COLO829 (cell line): ENCODE measurements at places on chromosomes 12 and 14.

GRCh38 chr12:79364197-79364596, 326.6 kb downstream of the PAWR start:
- DNase-seq: no peak

- DNase-seq: peak; percentile 59
These were observed at the start of gene IFT43 for GRCh38 chr14:75985618-75986438. Gene IFT43 (plus strand): TSS chr14:75985763. CDS start chr14:75985787, 24 bp downstream.

DNA sequence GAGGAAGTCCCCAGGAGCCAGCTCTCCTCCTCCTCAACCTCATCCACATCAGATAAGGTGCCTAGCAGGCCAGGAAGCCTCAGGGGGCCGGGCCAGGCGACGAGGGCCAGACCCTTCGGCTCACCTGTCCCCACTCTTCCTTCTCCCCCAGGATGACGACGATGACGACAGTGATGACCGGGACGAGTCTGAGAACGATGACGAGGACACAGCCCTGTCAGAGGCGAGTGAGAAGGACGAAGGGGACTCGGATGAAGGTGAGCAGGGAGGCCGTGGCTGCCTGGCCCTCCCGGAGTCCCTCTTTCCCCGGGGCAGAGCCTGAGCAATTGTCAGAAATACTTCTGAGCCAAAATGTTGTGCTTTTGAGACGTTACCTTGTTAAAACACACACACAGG, 13.8 kb downstream of the SETD1B start:
- DNase-seq: no peak

GRCh38 chr14:24243336-24243836, 963 bp upstream of the TINF2 start:
- DNase-seq: no peak

DNA sequence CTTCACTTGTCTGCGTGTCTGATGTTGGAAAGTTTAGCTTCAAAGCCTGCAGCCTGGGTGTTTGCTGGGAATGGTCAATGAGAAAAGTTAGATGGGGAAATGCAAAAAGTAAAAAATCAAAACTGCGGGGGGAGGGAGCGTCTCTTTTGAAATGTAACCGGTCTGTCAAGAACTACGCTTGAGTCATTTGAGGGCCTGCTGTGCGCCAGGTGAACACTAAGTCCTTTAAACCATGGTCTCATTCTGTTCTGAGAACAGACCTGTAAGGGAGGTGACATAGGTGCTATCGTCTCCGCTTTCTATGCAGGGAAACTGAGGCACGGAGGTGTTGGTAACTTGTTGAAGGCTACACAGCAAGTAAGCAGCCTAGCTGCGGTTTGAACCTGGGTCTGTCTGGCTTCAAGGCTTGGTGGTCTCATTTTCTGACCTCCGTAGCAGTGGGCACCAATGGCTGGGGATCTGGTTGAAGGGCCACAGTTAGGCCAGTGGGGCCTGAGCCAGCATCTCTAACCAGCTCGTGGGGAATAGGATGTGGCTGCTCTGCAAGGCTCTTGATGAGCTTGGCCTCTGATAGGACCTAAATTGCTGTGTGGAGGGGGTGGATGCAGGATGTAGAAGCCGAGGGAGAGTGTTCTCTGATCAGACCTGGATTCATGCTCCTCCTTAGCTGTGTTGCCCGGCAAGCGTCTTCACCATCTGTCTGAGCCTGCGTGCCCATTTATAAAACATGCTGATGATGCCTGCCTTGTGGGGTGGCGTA, 41.5 kb downstream of the KCTD10 start:
- no peak for DNase-seq

- no peak for DNase-seq
These were observed 109.2 kb downstream of the IGF1 start for GRCh38 chr12:102371165-102371564.

GRCh38 chr14:52888839-52889838, 61.7 kb downstream of the FERMT2 start:
- DNase-seq: no peak

GRCh38 chr14:94341656-94342333, 18.7 kb upstream of the SERPINA6 start:
- no peak for DNase-seq

DNA sequence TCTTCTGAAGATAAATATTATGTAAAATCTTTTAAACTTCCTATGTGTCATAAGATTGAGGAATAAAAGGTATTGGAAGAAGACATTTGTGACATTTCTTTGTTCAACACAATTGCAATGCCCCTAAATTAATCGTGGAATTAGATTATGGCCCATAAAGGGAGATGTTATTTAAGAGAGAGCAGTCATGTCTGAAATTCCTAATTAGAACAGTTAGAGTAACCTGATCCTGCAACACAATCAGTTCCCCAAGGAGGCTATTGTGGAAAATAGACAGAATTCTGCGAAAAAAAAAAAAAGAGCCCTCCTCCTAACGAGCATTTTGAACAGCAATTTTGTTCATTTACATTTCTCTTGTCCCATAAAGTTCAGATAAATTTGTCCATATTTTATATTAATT, 339.5 kb downstream of the PAWR start:
- DNase-seq: no peak

- no peak for DNase-seq
These were observed 7.4 kb upstream of the BEGAIN start for GRCh38 chr14:100594625-100594951.

DNA sequence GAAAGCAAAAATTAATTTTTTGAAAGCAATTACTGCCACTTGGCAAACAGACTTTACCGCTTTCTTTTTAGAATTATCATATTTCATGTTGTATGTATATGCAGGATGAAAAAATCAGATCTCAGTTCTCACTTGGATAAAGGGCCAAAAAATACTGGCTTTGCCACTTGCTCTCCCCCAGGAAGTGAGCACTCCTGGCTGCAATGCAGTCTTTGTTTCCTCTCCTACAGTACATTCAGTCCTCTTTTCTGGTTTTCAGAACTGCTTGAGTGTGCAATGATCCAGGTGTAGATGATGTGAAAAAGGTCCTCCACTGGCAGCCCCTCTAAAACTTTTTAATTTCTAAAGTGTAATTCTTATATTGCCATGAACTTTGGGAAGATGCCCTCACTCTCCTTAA, 183.4 kb downstream of the SLC25A21 start:
- DNase-seq: no peak
